ENCODE measurements at places on chromosomes 4 and X.

DNA sequence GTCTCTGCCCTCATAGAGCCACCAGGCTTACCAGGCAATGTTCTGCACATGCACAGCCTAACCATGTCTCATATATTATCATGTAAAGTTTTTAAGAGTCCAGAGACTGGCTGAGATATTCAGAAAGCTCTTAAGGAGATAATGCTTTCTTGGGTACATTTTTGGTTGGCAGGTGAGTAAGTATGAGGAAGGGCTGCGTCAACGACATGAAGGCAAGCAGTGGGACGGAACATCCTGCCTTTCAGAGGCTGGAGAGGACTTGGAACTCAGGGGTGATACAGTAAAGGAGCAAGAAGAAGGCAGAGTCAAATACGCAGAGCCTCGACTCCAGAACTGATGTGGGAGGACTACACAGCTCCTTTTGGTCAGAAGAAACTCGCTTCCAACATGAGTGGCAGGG, 74.8 kb upstream of the MTNR1A start:
- DNase-seq = no peak

DNA sequence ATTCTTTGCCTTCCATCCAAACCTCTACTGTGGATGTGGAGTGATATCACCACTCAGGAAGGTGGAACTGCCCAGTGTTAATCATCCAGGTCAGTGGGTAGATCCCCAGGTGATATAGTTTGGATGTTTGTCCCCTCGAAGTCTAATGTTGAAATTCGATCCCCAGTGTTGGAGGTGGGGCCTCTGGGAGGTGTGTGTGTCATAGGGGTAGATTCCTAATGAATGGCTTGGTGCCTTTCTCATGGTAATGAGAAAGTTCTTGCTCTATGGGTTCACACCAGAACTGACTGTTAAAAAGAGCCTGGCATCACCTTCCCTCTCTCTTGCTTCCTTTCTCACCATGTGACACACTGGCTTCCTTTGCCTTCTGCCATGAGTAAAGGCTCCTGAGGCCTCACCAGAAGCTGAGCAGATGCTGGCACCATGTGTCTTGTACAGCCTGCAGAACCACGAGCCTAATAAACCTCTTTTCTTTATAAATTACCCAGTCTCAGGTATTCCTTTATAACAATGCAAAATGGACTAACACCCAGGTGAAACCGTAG, 6.8 kb upstream of the SOWAHB start:
- no peak for DNase-seq

DNA sequence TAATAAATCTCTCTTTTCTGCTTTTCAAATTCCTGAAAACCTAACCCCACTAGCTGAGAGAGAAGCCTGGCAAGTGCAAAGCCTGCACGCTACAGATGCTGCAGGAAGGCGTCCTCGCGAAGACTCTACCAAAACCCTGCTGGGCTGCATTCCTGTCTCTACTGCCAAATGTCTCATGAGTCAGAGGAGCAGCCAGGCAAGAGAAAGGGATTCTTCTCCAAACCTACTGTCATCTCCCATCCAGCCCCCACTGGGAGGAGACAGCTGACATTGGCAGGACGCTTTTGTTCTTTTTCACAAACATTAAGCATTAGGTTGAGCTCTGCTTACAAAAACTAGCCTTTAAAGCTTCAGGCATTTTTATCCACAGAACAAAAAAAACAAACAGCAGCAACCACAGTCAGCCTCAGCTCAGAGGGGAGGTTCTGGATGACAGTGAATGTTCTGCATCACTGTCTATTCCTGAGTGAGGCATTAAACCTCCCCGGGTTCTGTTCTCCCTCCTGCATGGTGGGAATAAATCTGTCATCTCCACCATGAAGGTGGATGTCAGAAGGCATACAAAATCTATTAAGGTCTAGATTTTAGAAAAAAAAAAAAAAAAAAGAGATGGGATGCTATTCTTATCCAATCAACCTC, 18.0 kb downstream of the CRMP1 start:
- no peak for DNase-seq

- no peak for DNase-seq
Observed at GRCh38 chrX:112863850-112864249, 23.2 kb upstream of the AMOT start.

DNA sequence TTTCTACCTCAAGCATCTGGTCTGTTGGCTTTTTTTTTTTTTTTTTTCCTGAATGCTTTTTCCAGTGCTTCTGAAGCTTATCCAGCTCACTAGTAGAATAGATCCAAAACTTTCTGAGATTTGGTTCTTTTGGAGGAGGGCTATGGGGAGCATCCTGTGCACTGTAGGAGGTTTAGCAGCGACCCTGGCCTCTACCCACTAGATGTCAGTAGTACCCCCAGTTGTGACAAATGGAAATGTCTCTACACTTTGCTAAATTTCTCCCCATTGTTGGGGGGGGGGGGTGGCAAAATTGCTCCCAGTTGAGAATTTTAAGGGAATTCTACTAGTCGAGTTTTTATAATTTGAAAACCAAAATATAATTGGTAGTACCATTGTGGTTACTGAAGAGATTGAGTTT, 23.0 kb upstream of the PPA2 start:
- no peak for DNase-seq

GRCh38 chr4:165754664-165755063, 118.4 kb upstream of the TLL1 start:
- DNase-seq = no peak

- no peak for DNase-seq
Observed at GRCh38 chr4:158590306-158590705, 68.6 kb downstream of the RXFP1 start.

DNA sequence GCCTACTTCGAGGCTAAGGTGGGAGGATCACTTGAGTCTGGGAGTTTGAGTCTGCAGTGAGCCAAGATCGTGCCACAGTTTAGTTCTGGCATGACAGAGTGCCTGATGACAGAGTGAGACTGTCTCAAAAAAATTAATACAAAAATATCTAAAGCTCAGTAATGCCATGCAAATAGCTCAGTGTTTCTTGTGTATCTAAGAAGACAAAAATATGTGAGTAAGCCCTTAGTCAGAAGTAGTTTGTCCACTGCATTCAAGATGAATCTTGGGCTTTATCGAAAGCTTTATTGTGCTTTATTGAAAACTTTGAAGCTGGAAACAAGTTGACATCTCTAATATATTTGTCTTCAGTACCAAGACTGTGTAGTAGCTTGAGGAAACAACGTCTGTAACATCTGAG, 115.9 kb downstream of the GPAT3 start:
- DNase-seq = no peak

- no peak for DNase-seq
Observed at GRCh38 chr4:101103381-101104142, 243.8 kb downstream of the PPP3CA start.

- DNase-seq = no peak
Observed at GRCh38 chrX:109624641-109625616, at the start of gene KCNE5. TSS of gene KCNE5 (minus strand) at chrX:109625172. CDS start at chrX:109625020, 152 bp downstream.

- DNase-seq = no peak
Observed at GRCh38 chrX:39556056-39556455, 541.7 kb downstream of the BCOR start.

GRCh38 chrX:134633832-134634231, 24.4 kb downstream of the PLAC1 start:
- no peak for DNase-seq

DNA sequence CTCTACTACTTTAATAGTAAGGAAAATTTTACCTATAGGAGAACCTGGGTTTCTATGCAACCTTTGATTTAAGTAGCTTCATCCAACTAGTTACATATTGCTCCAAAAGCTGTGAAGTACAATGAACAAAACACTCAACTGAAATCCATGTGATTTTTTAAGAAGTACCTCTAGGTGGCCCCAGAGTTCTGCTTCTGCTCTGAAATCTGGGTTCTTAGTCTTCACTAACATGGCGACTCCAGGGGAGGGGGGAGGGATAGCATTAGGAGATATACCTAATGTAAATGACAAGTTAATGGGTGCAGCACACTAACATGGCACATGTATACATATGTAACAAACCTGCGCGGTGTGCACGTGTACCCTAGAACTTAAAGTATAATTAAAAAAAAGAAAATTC, 73.4 kb upstream of the MAGEB2 start:
- no peak for DNase-seq

- no peak for DNase-seq
Observed at GRCh38 chrX:12903646-12904045, 2.8 kb upstream of the TLR8 start.

- no peak for DNase-seq
Observed at GRCh38 chr4:1518997-1519700, 112.9 kb upstream of the NKX1-1 start.

DNA sequence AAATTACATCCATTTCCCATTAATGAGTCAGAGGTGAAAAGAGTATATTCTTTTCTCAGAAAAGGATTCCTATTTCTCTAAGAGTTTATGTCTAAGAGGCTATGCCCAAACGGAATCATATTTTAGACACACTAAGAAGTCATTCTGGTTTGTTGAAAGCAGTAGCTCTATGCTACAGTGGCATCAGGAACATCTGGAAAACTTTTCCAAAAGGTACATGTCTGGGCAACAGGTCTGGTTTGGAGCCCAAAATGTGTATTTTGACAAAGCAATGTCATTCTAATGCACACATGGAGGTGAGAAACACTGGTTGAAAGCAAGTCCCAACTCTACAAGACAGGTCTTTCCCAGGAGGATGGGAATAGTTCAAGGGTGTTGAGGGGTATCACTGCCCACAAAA, 56.1 kb downstream of the APBB2 start:
- DNase-seq = no peak

- DNase-seq = no peak
Observed at GRCh38 chrX:12702509-12703091, 88.6 kb upstream of the PRPS2 start.

DNA sequence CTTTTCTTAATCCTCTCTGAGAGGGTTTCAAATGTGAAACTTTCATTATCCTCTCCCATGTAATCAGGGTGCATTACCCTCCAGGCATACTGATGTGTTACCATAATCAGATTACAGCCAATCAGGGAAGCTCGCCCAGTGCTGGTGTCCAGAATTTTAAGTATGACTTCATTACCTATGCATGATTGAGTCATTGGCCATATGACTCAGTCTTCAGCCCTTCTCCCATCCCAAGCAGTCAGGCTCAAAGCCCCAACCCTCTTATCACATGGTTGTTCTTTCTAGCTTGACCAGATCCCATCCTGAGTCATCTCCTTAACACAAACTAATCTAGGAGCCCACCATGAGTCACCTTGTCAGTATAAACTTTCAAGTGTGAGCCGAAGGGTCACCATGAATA, 1668.1 kb upstream of the AGA start:
- no peak for DNase-seq

DNA sequence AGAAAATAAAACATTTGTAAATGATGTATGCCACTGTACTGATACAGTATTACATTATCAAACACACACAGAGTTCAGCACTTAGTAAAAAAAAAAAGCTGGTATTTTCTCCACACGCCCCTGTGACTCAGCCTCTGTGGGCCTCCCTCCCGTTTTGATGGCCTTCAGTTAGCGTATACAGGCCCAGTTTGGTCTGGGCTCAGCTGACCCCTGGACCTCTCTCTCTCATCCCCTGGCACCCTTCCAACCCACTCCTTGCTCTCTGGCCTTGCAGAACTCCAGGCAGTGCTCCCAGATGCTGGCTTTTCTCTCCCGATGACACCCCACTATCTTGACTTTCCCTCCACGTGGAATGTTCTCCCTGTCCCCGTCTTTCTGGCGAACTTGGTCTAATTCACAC, 89.0 kb upstream of the LIMCH1 start:
- no peak for DNase-seq

DNA sequence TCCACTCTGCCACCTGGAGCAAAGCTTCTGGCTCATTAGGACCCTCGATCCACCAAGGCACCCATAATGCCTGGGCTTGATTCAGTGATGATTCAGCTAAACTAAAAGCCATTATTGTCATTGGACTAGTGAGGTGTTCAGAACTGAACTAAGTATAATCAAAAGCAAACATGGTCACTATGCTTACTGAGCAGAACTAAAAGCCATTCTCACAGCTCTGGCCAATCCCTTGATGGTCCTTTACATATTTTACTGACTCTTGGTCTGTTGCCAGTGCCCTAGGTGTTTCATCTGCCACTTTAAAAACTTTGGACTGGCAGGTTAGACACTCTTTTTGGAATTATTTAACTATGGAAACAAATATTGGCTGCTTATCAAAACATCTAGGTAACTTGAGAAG, 703.5 kb downstream of the FAT4 start:
- DNase-seq = no peak

DNA sequence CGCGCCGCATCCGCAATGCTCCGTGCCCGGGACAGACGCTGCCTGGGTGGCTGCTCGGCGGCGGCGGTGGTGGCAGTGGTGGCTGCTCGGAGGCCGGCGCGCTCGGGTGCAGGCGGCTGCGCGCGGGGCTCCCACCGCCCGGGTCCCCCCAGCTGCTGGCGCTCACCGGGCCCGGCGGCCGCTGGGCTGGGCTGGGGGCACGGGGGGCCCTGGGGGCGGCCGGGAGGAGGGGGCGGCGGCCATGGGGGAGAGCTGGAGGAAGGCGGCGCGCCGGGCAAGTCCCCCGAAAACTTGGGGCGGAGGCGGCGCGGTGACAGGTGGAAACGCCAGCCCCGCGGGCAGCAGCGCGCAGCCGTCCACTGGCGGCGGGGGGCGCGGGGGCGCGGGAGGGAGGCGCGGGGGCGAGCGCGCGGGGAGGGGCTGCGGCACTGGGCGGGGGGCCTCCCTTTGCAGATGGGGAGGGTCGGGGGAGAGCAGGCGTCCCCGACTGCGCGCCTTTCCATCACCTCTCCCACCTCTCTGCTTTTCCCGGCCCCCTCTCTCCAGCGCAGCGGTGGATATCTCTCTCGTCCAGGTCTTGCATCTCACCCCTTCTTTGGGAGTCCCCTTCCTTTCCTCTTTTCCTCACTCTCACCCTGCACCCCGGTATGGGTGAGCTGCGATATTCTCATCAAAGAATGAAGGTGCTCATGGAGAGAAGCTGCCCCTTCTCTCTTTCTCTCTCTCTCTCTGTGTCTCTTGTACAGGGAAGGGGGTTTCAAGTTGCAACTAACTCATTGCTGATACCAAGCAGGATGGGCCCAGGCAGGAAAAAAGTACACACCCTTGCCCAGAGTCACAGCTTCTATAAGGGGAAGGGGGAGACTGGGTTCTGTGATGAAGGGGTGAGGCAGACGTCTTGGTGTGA, 83.7 kb upstream of the DHRSX start:
- no peak for DNase-seq

- no peak for DNase-seq
Observed at GRCh38 chr4:66091786-66092185, 421.5 kb upstream of the EPHA5 start.

DNA sequence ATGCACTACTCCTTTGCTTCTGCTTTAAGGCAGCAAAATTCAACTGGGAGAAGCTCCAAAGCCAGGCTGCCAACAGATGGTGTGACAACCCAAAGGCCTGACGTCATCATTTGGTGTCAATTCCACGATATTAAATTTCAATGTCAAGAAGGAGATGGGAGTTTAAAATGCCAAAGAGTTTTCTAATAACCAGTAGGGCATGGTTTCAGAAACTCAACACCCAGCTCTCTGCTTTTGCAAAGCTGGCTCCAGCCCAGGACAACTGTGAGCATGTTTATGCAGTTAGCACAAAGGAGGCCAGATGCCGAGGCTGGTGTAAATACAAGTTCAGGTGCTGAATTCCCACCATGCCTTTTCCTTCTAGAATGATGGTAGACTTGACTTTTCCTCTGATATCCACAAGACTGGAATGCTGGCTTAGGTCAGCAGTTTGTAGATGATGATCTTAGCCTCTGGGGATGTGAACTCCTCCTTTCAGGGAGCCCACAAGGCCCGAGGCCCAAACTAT, 67.3 kb downstream of the AFAP1 start:
- no peak for DNase-seq

Data from activated CD8-positive, alpha-beta memory T cell treated with anti-CD3 and anti-CD28 coated beads for 1 hour (primary cell).